ENCODE measurements at places on chromosomes 12 and 14.

DNA sequence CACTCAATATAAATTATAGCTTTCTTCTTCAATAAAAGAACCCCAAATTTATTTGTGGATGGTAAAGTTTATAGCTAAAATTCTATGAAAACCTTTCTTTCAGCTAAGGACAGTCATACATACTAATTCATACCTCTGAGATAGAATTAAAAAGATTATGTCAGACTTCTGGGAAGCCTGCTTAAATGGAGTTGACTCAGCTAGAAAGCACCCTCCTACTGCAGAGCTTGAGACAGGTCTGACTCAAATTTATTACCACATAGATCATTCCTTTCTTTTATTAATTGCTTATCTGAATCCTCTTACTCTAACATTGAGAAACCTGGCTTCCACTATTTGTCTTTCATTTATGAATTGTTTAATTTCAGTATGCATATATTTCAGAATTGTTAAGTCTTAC, 1007.0 kb upstream of the LRFN5 start:
- DNase-seq, result no peak

- DNase-seq, result no peak
Observed at GRCh38 chr14:104805326-104805678, 4.4 kb downstream of the ZBTB42 start.

GRCh38 chr12:10959804-10960203, 20.7 kb upstream of the TAS2R14 start:
- peak; percentile 28 for DNase-seq

DNA sequence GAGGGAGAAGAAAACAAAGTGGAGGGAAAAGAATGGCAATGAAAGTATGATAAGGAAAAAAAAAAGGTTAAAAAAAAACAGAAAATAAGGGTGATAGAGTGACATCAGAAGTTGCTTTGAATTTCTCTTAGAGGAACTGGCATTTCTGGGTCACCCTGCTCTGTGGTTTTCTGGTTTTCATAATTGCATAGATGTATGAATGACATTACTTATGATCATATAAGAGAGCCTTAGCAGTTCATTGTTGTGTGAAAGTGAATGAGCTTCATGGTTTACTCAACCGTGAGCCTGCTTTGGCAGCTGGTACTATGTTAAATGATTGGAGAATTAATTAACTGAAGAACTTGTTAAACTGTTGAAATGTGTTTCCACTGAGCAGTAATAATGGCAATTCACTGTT, 336.4 kb upstream of the FBXO33 start:
- DNase-seq, result no peak

- DNase-seq, result no peak
Observed at GRCh38 chr14:79179985-79180384, 1009.8 kb downstream of the NRXN3 start.

- no peak for DNase-seq
Observed at GRCh38 chr14:94103554-94104150, 6.9 kb upstream of the IFI27 start.

GRCh38 chr12:40033242-40033630, 72.6 kb downstream of the SLC2A13 start:
- DNase-seq, result no peak

DNA sequence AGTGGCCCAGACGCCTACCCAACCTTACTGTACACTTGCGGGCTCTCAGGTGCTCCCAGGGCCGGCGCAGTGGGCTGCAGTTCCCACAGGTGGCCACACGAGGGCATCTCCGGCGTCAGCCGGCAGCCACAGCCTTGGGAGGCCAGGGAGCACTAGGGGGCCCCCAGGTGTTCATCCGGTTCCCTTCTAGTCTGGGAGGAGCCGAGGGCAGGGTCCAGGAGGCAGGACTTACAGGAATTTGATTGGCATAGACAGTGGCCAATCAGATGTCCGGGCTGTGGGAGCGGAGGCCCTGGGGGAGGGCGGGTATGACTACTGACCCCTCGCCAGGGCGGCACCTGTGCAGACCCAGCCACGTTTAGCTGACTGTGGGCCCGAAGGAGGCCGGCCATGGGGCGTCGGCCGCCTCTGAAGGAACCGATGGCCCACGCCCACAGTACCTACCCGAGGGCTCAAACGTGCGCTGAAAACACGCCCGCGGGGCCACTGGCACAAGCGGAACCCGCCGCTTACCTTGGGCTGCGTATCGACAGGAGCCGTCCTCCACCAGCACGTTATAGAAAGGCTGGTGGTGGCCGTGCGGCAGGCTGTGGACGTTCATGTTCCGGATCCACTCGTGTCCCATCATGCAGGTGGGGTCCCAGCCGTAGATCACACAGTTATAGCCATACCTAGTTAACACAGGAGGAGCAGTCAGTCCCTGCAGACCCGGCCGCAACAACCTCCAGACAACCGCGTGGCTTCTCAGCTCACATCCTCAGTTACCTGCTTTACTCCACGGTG, 34.8 kb downstream of the FBXO21 start:
- DNase-seq, result peak; percentile 72

GRCh38 chr14:67487937-67488893, at the start of gene TMEM229B:
TMEM229B (minus strand) TSS chr14:67488721; CDS start chr14:67473923, 14,798 bp downstream.
- DNase-seq, result peak; percentile 83

- no peak for DNase-seq
Observed at GRCh38 chr14:105843444-105844046, 317.2 kb downstream of the TMEM121 start.

DNA sequence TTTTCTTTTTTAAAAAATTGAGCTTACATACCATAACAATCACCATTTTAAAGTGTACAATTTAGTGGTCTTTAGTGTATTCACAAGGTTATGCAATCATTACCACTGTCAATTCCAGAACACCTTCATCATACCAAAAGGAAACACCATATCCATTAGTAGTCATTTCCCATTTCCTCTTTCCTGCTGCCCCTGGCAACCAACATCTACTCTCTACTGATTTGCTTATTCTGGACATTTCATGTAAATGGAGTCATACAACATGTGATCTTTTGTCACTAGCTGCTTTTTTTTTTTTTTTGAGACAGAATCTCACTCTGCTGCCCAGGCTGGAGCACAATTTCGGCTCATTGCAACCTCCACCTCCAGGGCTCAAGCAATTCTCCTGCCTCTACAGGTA, 66.8 kb upstream of the CFL2 start:
- DNase-seq, result no peak

- DNase-seq, result no peak
Observed at GRCh38 chr12:131783915-131784541, 44.2 kb upstream of the MMP17 start.

DNA sequence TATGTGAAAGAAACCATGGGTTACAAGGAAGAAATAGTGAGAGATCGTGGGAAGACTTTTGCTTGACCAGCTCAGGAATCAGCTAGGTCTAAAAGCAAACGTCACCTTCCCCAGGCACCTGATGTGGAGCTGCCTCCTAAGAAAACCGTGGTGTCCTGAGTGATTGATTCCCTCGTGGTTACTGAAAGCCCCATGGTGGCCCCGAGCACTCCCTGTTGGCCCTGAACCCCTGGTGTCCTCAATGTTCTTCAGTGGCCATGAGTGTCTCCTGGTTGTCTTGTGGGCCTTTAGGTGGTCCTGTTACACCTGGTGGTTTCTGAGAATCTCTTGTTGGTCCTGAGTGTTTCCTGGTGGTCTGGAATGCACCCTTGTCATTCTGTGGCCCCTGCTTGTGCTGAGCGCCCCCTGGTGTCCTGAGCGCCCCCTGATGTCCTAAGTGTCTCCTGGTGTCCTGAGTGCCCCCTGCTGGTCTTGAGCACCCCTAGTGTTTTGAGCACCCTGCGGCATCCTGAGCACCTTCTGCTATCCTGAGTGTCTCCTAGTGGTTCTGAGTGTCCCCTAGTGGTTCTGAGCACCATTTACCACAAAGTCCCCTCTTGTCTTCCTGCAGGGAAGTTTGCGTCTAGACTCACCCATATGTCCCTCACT, 518.7 kb downstream of the TMEM121 start:
- DNase-seq, result peak; percentile 83

DNA sequence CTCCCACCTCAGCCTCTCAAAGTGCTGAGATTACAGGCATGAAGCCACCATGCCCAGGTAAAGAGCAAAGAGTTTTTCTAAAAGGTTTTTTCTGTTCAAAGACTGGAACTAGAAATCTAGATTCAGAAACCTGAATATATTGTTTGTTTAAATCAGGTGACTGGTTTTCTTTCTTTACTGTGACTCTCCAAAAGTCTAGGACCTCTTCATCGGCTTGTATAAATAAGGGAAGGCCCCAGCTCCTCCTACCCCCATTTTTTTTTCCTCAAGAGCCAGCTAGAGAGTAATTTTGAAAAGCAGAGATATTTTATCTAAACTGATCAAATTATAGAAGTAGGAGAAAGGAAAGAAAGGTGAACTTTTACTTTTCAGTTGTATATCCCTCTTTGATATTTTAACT, 48.0 kb downstream of the TMEM116 start:
- no peak for DNase-seq

GRCh38 chr12:3389986-3390385, 101.0 kb upstream of the PRMT8 start:
- no peak for DNase-seq
